ENCODE measurements at places on chromosomes 3 and 15. TPM values are rescaled to one million over a fixed set of nuclear protein-coding genes. Genes with fewer than 3 reads are reported as not detected.

DNA sequence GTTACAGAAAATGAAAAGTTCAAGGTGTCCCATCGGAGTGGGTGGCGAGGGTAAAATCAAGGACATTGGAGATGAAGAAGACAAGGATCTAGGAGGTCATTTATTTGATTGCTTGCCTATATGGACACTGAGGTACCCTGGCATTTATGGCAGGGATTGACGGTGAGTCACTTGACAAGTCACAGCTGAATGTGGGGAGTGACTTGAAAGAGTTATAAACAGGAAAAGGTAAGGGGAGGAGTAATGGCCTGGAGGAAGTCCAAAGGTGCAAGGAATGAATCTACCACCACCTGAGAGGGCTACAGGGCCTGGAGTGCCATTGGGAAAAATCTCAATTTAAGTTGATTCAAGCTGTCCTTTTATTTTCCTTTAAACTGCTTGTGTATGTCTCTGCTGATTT lies 11.8 kb upstream of the SGO1 start:
- H3K36me3 ChIP-seq = no peaks in the 10 kb centered on the region
- H3K27ac ChIP-seq = no peak overlapping the region
- no peaks in the 10 kb centered on the region for H3K27me3 ChIP-seq
- no peaks in the 10 kb centered on the region for H3K4me1 ChIP-seq

DNA sequence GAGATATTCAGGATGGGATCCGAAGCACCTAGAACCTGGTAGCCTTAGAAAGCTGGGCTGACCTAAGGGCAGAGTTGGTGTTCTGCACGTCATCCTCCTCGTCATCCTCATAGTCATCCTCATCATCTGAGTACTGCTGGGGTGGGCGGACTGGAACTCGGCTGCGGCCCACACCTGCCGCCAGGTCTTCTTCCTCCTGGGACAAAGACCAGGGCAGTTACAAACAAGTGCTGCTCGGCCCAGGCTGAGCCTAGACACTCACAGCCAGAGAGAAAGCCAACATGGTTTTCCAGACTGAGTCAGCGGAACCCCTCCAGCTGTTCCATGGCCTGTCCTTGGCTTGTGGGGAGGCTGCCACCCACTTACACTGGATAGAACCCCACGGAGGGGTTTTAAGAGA lies 40.5 kb downstream of the SEMA3G start:
- peaks cover 72% of the 10 kb centered on the region for H3K36me3 ChIP-seq
- no peaks in the 10 kb centered on the region for H3K27me3 ChIP-seq
- no peak overlapping the region for H3K4me3 ChIP-seq
- no peak for DNase-seq
- peaks cover 21% of the 10 kb centered on the region for H3K4me1 ChIP-seq

DNA sequence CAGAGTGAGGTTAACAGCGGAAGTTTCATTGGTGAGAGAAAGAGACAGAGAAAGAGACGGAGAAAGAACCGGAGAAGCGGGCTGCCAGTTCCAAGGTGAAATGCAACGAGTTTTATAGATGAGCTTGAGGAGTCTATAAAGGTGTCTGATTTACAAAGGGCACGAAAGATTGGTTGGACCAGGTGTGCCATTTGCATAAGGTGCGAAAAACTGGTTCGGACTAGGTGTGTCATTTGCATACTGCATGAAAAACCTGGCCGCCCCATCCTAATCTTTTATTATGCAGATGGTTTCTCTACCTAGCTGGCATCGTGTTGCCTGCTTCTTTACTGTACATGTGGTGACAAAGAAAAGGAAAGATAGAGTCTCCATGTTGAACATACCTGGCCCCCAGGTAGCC lies 253.8 kb upstream of the IGF1R start:
- DNase-seq = no peak
- no peak overlapping the region for H3K4me3 ChIP-seq
- no peaks in the 10 kb centered on the region for H3K27me3 ChIP-seq

- H3K36me3 ChIP-seq = no peaks in the 10 kb centered on the region
- no peaks in the 10 kb centered on the region for H3K27me3 ChIP-seq
- H3K4me3 ChIP-seq = peak overlapping the region; percentile 67
- peaks cover 12% of the 10 kb centered on the region for H3K4me1 ChIP-seq
- DNase-seq = no peak
Observed at GRCh38 chr3:66154444-66154861, 66.3 kb upstream of the SLC25A26 start.

- H3K27ac ChIP-seq = no peak overlapping the region
- H3K27me3 ChIP-seq = no peaks in the 10 kb centered on the region
- DNase-seq = no peak
Observed at GRCh38 chr3:120688121-120688520, 6.1 kb upstream of the HGD start.

GRCh38 chr3:57729334-57730045 lies 26.6 kb upstream of the SLMAP start:
- no peaks in the 10 kb centered on the region for H3K36me3 ChIP-seq
- H3K27me3 ChIP-seq = no peaks in the 10 kb centered on the region
- H3K27ac ChIP-seq = no peak overlapping the region
- H3K4me1 ChIP-seq = no peaks in the 10 kb centered on the region

GRCh38 chr3:168325684-168326083 lies 230.0 kb upstream of the GOLIM4 start:
- no peaks in the 10 kb centered on the region for H3K27me3 ChIP-seq
- no peak overlapping the region for H3K4me3 ChIP-seq
- no peaks in the 10 kb centered on the region for H3K36me3 ChIP-seq
- no peak for DNase-seq
- no peak overlapping the region for H3K27ac ChIP-seq

- DNase-seq = no peak
- H3K27ac ChIP-seq = no peak overlapping the region
- H3K36me3 ChIP-seq = no peaks in the 10 kb centered on the region
- no peak overlapping the region for H3K4me3 ChIP-seq
Observed at GRCh38 chr15:92645731-92646130, 9.8 kb downstream of the FAM174B start.

Gene TNNC1
- total RNA-seq = 3.0 TPM

DNA sequence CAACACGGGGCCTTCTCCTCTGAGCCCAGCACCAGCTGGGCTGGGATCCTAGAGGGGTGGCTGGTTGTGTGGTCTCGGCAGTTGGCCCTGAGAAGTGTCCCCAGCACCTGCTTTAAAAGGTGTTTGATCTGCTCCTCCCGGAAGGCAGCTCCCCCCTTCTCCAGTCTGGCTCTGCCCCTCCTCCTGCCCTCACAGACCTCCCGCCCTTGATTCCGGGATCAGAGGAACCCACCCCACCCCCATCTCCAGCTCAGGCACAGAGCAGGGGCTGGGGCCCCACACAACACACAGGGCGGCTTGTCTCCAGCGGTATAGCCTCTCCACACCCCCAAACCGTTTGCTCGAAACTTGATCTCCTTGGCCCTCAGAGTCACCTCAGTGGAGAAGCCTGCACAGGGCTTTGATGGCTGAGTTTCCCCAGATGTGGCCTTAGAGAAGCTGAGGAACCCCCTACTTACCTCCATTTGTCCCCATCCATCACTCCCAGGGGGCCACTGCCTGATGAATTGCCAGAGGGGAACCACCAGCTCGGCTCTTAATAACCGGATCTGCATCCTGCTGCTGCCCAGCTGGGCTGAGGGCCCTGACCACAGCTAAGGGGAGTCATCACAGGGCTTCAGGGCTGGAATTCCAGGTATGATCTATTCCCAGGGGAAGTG lies 6.4 kb upstream of the STRA6 start:
- H3K27me3 ChIP-seq = no peaks in the 10 kb centered on the region
- DNase-seq = no peak
- H3K4me1 ChIP-seq = peaks cover 5% of the 10 kb centered on the region
- H3K36me3 ChIP-seq = no peaks in the 10 kb centered on the region

DNA sequence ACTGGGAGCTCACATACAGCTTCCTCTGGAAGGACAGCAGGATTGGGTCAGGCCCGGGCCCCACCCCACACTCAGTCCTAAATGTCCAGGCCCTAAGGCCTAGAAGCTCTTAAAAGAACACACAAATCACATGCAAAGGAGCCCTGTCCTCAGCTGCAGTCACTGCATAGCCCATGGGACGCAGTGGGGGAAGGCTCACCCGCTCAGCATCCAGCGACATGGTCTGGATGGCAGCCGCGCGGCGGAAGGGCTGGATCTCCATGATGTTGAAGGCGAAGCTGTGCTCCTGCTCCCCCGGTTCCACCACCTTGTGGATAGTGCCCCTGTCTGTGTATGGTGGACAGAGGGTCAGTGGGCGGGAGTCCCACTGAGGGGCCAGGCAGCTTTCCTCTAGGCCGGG lies 22.1 kb downstream of the SEMA7A start:
- H3K4me3 ChIP-seq = no peak overlapping the region
- H3K27ac ChIP-seq = no peak overlapping the region
- no peak for DNase-seq
- no peaks in the 10 kb centered on the region for H3K27me3 ChIP-seq

Gene GMNC
- not detected for total RNA-seq

DNA sequence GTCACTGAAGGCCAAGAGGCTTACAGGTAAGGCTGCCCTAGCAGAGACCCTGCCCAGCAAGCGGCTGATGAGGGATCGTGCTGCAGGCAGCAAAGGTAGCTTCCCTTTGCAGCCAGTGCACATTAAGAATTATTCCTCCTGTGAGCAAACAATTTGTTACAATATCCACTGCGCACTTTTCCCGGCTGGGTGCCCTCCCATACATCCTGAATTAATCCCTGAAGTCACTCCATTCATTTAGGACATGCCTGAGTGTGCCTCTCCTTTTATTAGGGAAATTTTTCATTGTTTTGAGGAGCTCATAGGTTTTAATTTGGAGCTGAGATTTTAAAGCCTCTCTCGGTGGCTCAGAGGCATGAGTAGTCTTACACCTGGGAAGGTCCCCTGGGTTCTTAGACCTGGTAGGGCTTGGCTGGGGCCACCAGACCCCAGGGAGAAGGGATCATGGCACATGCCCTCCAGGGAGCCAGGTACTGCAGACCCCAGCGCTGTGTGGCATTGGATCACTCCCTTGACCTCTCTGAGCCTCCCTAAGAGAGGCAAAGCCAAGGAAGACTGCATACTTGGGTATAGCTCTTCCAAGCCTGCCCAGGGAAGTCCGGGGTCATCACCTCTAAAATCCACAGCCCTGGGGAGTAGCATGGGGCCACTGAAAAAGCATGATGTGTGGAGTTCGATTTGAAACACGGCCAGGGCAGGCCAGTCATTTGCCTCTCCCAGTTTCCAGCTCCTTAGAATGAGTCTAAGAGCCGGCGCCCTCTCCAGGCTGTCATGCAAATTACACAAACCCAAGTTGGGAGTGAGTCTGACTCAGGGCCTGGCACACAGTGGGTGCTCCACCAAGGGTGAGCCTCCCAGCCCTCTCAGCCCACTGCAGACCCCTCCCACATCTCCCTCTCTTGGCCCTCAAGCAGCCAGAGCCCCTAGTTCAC lies 151.9 kb upstream of the LINGO1 start:
- H3K36me3 ChIP-seq = no peaks in the 10 kb centered on the region
- no peak overlapping the region for H3K27ac ChIP-seq
- no peaks in the 10 kb centered on the region for H3K4me1 ChIP-seq
- no peaks in the 10 kb centered on the region for H3K27me3 ChIP-seq

- no peak overlapping the region for H3K27ac ChIP-seq
- H3K4me1 ChIP-seq = no peaks in the 10 kb centered on the region
- DNase-seq = no peak
- no peaks in the 10 kb centered on the region for H3K27me3 ChIP-seq
Observed at GRCh38 chr15:66019826-66020398, 150.6 kb downstream of the RAB11A start.

Gene MYZAP
- 6.8 TPM for total RNA-seq

DNA sequence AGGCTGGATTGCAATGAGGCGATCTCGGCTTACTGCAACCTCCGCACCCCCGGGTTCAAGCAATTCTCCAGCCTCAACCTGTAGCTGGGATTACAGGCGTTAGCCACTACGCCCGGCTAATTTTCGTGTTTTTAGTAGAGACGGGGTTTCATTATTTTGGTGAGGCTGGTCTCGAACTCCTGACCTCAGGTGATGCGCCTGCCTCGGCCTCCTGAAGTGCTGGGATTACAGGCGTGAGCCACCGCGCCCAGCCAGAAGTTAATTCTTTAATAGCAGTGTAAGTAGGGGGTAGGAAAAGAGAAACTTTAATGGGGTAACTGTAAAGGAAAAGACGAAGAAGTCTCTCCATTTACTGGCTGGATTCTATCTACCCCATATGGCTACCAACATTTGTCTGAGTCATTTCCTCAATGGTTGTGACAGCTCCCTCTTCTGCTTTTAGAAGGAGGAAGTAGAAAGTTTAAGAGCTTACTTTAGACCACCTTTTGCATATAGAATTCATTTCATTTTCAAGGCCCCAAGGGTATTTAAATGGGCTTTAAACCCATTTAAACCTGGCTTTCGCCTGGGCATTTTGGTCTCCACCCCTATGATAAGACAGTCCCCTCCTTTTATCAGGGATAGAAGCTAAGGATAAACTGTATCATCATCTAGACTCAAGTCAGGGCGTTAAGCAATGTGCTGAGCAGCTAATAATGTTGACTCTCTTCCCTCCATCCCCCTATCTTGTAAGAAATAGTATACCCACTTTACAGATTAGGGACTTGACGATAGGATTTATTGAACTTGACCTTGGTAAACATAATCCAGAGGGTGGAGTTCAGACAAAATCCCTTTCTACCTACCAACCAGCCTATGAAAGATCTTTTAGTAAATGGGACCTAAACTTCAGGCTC lies 1.1 kb upstream of the CDV3 start:
- peak overlapping the region; percentile 65 for H3K4me3 ChIP-seq
- peak overlapping the region; percentile 83 for H3K27ac ChIP-seq
- no peaks in the 10 kb centered on the region for H3K27me3 ChIP-seq
- no peak for DNase-seq

GRCh38 chr3:148092624-148093347 lies 604.9 kb upstream of the AGTR1 start:
- no peak overlapping the region for H3K4me3 ChIP-seq
- H3K27ac ChIP-seq = no peak overlapping the region
- no peak for DNase-seq
- H3K4me1 ChIP-seq = no peaks in the 10 kb centered on the region
- no peaks in the 10 kb centered on the region for H3K27me3 ChIP-seq
- H3K36me3 ChIP-seq = no peaks in the 10 kb centered on the region

Gene UACA
- 118 TPM for total RNA-seq

Gene FEZF2
- not detected for total RNA-seq

DNA sequence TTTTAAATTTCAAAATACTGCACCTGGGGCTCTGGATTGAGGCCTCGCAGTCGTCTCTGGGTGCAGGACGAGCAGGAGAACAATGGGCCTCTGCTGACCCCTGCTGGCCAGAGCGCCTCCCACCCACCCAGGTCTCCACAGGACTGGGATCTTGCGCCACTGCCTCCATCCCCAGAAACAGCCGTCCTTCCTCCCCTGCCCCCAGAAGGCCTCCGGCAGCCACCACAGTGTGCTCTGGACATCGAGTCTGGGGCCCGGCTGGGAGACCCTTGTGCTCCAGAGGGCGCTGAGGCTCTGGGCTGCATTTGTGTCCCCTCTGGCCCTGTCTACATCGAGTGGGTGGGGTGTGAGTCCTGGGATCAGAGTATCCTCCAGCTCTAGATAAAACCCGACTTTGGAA lies 6.7 kb upstream of the ACSBG1 start:
- H3K36me3 ChIP-seq = no peaks in the 10 kb centered on the region
- no peaks in the 10 kb centered on the region for H3K4me1 ChIP-seq
- peak; percentile 39 for DNase-seq

Data from thoracic aorta (tissue), 2 donors.